CD4-positive, alpha-beta memory T cell (primary cell): ENCODE measurements at places on chromosomes 1 and 21. TPM values are rescaled to one million over a fixed set of nuclear protein-coding genes. Genes with fewer than 3 reads are reported as not detected.

Gene CTSE
- not detected for polyA plus RNA-seq

- DNase-seq = no peak
Observed at GRCh38 chr1:158942490-158942889, 11.1 kb downstream of the PYHIN1 start.

GRCh38 chr1:95263450-95263849, 29.4 kb downstream of the RWDD3 start:
- no peak for DNase-seq

DNA sequence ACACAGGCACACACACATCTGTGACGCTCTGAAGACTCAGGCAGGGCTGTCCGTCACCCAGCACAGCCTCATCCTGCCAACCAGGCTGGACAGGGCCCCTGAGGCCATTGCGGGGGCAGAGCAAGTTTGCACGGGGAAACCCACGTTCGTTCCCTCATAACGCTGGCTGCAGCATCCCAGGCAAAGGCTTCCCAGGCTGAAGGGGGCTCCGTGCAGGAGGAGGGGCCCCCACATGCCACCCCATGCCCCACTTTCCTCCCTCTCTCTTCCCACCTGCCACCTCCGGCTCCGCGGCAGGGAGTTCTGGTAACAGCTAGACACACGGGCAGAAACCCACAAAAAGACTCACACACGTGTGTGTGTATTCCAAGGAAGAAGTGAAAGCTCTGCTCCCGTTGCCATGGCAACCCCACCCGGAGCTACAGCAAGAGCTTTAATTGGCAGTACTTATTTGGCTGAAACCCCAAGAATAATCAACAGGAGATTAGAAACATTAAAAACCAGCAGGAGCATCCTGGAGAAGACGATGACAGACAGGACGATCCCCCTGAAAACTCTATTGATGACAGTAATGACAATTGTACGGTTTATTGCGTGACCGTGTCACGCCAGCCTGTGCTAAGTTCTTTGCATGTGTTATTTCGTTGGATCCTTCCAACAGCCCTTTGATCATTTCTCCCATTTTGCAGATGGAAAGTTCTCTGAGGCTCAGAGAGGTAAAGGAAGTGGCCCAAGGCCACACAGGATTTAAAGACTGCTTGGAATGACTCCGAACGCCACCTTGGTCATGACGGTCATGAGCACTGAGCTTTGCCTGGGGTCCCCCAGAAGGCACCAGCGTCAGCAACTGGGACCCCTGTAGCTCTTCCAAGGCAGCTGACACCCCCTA, 247.1 kb downstream of the NPHP4 start:
- no peak for DNase-seq

- DNase-seq = no peak
Observed at GRCh38 chr1:33583567-33583966, 111.1 kb downstream of the ZSCAN20 start.

GRCh38 chr1:180751921-180752320, 120.1 kb downstream of the XPR1 start:
- no peak for DNase-seq

- DNase-seq = no peak
Observed at GRCh38 chr1:233094691-233095090, 144.3 kb downstream of the NTPCR start.

Gene KIF2C
- polyA plus RNA-seq = not detected

DNA sequence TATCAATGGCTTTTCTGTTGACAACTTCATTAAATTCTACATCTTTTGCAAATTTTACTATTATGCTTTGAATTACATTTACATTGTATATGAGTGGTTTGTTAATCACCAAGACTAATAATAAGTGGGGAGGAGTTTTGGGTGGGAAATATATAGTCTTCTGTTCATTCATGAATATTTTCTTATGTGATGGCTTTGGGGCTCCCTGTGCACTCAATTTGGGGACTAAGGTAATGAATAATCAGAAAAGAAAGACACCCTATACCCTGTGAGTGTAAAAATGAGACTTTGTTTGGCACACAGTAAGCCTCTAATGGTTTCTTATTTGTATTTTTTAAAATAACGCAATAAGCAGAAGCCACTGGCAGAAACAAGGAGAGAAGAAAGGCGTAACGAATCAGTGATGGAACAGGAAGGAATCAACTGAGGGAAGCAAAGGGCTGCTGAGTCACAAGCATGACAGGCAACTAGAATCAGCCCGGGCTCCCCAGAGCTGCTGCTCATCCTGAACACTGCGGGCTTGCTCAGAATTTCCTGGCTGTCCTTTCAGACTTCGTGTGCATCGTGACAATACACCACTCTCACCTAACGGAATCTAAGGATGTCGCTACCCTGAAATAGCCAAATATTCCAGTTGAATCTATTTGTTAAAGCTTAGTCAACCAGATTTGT, 20.8 kb upstream of the RGS2 start:
- no peak for DNase-seq

GRCh38 chr1:225474986-225475820, 47.4 kb upstream of the LBR start:
- DNase-seq = peak; percentile 68
